ENCODE measurements at places on chromosomes 1 and 21.
A peak's percentile ranks its signal among the peaks of the same experiment; 100 is the strongest.

- no peak for DNase-seq
Measured at GRCh38 chr1:235864469-235864868, 2.2 kb downstream of the LYST start.

GRCh38 chr1:154669464-154670282, 61.7 kb upstream of the ADAR start:
- peak; percentile 33 for DNase-seq

- DNase-seq = no peak
Measured at GRCh38 chr1:90133133-90133532, 138.2 kb downstream of the ZNF326 start.

DNA sequence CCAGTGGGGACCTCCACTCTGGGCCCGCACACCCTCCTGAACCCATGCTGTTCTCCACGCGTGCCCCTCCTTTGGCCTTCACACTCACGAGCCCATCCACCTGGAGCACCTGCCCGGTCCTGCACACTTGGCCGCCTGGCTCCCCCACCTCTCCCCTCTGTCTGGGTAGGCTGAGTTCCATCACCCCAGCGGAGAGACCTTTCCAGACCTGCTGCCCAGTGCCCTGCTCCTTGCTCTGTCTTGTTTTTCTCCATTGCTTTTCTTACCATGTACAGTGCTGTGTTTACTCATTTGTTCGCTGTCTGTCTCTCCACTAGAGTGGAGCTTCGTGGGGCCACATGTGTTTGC, 351.0 kb upstream of the VAMP3 start:
- DNase-seq = no peak

DNA sequence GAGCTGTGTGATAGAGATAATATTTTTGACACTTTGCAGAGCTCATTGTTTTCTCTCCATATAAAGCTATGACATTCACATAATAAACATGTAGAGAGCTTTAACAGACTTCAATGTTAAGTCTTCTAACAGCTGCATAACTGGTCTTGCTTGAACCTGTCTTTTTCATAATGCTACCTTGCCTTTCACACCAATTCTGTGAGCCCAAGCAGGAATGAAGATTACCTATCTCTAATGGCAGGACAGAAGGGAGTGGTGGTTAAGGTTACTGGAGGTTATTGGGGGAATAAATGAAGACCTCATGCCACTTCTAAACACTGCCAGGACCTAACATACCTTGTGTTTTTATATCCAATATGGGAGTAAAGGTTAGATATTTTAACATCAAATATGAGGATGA, 2.3 kb upstream of the CD55 start:
- DNase-seq = no peak

DNA sequence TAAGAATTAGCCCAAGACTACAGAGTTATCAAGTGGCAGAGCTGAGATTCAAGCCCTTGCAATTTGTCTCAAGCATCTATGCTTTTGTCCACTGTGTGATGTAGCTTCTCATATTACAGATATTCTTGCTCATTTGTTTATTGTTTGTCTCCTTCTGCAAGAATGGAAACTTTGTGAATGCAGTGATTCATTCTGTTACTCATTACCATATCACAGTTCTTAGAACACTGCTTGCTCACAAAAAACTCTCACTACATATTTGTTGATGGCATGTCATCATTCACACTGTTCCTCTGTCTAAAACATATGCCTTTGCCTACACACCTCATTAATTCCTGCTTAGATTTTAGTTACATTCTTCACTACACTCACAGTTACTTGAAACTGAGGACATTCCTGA, 1198.9 kb downstream of the PLA2G4A start:
- DNase-seq = peak; percentile 69

Data from fibroblast of skin of left quadriceps (primary cell).